ENCODE measurements at places on chromosomes 16 and 17. TPM values are rescaled to one million over a fixed set of nuclear protein-coding genes. Genes with fewer than 3 reads are reported as not detected.

The SHCBP1 gene
- 2.5 TPM for total RNA-seq

The KRT33B gene
- total RNA-seq = not detected

The TAT gene
- not detected for total RNA-seq

The TSC2 gene
- total RNA-seq = 148 TPM

The PIK3R6 gene
- total RNA-seq = 0.94 TPM

The NPIPB2 gene
- total RNA-seq = 18.8 TPM

The KIFC3 gene
- total RNA-seq = 59.5 TPM

The ATXN7L3 gene
- 71.1 TPM for total RNA-seq

The KRT40 gene
- total RNA-seq = not detected

The ZNF200 gene
- 16.3 TPM for total RNA-seq

The CDC6 gene
- 4.4 TPM for total RNA-seq

The PRAC1 gene
- not detected for total RNA-seq
